ENCODE measurements at places on chromosomes 2 and 18.

- DNase-seq, result peak; percentile 73
Observed at GRCh38 chr18:5463390-5463789, 80.4 kb downstream of the EPB41L3 start.

DNA sequence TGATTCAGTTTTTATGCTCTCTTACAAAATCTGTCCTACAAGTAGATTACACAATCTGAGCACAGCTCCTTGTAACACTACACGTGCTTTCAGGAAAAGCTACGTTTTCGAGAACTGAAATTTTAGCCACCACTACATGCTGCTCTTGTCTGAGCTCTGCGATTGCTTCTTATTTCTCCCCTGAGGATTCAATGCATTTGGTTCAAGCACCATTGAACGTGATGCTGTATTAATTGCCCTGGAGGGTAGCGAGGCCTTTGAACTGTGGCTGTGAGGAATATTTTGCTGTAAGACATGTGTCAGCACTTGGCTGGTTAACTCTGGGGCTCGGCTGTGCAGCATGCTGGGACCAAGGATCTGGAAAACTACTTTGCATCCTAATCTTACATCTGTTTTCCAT, 405.8 kb downstream of the EPHA4 start:
- no peak for DNase-seq

- DNase-seq, result no peak
Observed at GRCh38 chr2:167862296-167862695, 385.1 kb downstream of the STK39 start.

DNA sequence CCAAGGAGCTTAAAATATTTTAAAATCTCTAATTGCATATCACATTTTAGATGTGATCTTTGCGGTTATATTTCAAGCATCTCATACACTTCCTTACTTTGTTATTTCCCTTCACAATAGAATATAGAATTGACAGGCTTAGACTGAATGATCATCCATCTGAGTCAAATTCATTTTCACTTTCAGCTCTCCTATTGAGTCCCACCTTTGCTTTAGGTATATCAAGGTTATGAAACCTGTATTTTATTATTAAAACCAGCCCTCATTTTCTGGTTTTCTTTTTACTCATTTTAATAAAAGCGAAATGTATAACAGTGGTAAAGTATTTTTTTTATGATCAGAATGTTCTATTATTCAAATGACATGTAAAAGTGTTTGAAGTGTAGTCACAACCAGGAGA, 162.9 kb upstream of the KYNU start:
- DNase-seq, result no peak

GRCh38 chr2:205959521-205959920, 126.5 kb downstream of the INO80D start:
- DNase-seq, result no peak

GRCh38 chr2:99066075-99066958, 75.2 kb upstream of the C2orf15 start:
- peak; percentile 32 for DNase-seq

- DNase-seq, result no peak
Observed at GRCh38 chr2:218999021-218999880, 6.0 kb upstream of the CRYBA2 start.

DNA sequence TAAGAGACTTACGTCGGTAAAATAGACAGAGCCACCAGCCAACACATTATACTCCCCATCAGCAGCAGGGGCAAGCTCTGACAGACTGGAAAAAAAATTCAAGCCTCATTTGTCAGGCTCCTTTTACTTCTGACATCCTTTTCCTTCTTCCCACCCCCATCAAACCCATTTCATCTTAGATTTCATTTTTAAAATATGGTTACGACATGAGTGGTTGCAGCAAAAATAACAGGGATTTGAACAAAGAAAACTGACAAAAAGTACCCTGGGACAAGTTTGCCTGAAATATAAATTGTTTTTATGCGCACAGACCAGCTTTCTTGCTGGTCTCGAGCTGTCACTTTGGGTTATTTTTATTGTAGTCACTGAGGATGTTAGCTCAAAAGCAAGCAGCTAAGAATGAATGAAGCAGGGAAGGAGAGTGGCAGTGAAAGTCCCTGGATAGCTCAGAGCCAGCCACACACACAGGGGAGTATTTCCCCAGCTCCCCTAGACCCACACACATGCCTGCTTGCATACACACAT, 30.7 kb upstream of the LINC00305 start:
- DNase-seq, result no peak

GRCh38 chr2:28341208-28341891, 51.3 kb upstream of the FOSL2 start:
- DNase-seq, result no peak

DNA sequence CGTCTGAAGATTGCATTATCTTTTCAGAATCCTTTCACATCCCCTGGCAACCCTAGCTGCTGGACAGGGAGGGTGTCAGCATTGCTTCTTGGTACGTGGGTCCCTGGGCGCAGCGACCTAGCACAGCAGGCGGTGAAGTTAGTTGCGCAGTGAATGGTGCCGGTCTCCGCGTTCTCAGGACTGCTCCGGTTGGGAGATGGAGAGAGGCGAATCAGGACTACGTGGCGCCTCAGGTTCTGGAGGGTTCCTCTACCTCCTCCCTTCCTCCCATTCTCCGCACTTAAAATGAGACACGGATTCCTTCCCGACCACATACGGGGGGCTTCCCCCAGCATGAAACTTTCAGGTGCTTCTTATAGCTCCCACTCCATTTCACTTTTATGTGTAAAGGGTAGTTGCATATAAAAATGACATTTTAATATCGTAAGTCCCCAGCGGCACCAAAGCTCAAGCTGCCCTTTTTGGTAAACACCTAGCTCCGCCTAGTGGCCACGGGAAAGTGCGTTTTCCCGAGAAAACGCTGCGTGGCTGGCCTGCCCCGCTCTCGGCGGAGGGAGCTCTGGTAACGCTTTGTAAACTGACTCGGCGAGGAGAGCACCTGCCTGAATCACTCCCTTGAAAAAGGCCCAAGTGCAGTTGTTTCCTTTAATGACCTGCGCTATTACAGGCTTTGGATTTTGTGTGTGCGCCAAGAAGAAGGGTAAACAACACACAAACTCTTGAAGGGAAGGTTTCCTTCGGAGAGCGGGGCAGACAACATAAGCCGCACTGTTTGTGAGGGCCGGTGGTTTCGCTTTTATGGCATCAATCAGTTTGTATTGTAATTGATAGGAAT, 32.9 kb upstream of the INHBB start:
- peak; percentile 71 for DNase-seq

DNA sequence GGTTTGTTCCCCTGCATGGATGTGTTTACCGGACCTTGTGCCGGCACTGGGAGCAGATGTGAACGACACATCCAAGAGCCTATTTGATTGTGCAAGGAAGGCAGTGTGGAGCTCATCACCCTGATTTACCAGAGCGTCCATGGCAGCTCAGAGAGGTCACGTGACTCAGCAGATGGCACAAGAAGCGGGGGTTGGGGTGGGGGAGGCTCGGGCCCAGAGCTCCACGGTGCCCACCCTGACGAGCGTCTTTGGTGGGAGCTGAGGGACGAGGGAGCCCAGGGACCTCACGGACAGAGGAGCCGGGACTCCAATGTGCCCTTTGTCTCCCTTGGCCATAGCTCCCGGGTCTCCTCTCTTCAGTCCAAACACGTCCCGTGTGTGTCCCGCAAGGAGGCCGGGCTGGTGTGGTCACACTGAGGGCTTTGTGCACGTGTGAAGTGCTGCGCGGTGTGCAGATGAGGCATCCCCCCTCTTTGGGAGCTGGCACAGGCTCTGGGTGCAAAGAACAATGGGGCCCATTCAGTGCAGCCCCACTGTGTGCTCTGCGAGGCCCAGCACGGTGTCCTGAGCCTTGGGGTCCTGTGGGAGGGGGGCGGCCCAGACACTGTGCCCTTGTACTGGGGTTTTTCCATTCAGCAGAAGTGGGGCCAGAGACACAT, 15.5 kb downstream of the KCNIP3 start:
- no peak for DNase-seq

DNA sequence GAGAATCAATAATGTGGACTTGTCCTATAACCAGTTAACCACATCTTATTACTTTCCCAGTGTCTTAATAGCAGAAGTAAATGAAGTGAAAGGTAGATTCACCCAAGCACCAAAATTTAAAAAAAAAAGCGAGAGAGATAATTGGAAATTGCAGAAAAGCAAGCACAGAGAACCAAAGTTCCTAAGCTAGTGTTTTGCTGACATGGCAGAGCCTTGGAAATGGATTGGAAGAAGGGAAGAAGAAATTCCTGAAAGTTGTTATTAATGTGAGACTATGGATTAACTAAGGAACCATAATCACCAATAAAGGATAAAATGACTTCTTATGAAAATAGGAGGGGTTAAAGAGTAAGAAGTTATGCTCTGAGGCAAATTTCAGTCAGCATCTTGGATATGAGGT, 384.4 kb downstream of the GALNT13 start:
- DNase-seq, result no peak

- no peak for DNase-seq
Observed at GRCh38 chr2:46001741-46002506, 295.3 kb upstream of the EPAS1 start.

GRCh38 chr18:43092539-43092938, 22.9 kb downstream of the RIT2 start:
- no peak for DNase-seq

DNA sequence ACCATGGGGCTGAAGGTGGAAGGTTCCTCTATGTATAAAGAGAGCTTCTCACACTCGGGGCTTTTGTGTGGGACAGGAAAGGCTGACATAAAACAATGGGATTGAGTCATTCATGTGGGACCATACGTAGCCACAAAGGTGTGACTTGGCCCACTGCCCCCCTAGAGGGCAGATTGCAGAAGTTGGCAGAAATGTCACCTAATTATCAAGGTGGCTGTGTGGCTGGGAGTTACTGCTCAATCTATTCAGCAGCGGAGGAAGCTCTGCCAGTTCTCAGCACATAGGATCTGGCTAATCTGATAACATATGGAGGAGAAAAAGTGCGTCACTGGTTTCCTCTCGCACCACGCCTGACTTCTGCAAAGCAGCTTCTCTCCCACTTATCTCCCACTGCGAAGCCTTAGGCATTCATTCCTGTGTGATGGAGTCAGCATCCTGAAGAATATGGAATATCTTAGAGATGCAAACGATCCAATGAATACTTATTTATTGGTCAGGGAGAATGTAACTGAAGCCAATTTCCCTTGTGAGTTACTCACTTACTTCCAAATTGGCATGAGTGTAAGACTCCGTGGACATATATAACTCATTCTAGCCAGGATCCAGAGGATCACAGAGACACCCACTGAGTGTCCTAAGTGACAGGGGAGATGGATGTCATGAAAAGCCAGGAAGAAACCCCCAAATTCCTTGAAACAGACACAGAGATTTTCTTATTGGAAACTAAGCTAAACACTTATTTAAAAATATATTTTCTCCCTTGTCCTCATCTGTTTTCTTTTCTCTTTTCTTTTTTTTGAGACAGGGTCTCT, 344.8 kb downstream of the TGIF1 start:
- DNase-seq, result peak; percentile 98

DNA sequence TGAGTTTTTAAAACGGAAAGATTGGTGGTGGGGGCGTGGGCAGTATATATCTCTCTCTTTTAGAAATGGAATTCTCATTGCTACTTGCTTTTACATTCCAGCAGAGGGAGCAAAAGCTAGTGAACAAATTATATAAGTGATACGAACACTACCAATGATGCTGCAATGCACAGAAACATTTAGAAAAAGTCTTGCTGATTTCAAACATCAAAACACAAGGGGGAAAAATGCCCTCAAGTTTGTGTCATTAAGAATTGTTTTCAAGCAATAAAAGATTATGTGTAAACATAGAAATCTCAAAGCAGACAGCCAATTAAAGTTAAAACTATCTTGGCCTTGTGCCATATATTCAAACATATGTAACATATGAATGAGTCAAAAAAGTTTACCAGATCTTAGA, 296.3 kb upstream of the KCNJ3 start:
- DNase-seq, result no peak

DNA sequence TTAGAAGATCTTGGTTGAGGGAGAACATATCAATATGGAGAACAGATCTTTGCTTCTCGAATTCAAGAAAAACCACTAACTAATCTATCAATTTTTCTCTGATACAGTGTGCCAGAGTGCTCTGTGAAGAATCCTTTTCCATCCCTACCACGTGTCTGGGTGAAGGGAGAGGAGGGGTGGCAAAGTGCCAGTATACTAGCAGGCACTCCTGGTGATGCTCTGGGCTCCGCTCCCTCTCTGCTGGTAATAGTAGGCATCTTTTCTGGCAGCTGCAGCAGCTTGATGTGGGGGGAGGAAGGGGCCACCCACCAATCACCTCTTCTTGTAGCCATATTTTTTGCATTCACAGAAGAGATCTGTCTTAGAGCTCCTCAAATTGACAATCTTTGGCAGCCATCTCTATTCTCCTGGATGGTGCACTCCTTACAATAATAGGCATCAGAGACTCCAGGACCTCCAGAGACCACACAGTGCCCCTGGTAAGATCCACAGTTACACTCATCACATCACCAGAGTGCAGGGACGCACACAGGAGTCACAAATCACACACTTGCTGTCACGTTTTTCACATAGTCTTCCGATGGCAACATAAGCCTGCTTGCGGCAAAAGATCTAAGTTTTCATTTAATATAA, 15.7 kb downstream of the STK39 start:
- DNase-seq, result no peak

DNA sequence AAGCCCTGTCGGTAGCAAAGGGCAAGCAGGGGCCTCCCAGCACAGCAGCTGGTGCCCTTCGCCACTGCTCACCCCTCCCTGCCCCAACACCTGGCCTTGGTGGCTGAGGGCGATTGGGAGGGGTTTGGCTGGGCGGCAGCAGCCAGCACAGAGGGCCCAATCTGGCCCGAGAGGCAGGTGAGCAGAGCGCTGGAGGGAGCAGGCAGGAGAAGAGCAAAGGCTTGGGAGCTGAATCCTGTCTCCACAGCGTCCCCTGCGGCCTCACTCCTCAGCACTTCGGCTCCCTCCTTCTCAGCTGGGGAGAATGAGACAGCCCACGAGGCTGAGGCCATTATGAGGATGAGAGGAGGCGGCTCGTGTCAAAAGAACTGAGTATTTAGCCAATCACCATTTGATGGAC, 74.9 kb upstream of the TAF1B start:
- no peak for DNase-seq

GRCh38 chr18:68699043-68699442, 15.9 kb downstream of the TMX3 start:
- no peak for DNase-seq

- DNase-seq, result no peak
Observed at GRCh38 chr2:147623328-147623727, 221.5 kb upstream of the ACVR2A start.

GRCh38 chr18:58102018-58102417, 58.0 kb downstream of the NEDD4L start:
- DNase-seq, result no peak

DNA sequence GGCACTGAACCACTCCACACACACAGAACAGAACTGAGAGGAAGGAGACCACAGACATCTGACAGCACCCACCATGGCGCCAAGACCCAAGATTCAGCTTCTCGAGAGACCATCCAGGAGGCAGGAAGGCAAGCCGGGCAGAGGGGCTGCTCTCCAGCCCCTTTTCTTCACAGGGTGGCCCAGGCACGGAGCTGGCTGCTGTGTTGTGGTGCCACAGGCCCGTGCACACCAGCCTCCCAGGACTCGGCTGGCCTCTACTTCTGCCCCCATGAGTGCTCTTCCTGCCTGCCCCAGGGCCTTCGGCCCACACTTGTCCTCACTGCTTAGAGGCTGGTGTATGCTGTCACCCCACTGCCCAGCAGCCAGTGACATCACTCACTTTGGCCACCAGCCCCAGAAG, 547.6 kb upstream of the RAB6C start:
- no peak for DNase-seq
